Aorta (tissue), 5 donors: ENCODE measurements at places on chromosomes 6 and 20. TPM values are rescaled to one million over a fixed set of nuclear protein-coding genes. Genes with fewer than 3 reads are reported as not detected.

The ADIG gene
- polyA plus RNA-seq = not detected

The MMP24 gene
- polyA plus RNA-seq = 0.63 TPM

DNA sequence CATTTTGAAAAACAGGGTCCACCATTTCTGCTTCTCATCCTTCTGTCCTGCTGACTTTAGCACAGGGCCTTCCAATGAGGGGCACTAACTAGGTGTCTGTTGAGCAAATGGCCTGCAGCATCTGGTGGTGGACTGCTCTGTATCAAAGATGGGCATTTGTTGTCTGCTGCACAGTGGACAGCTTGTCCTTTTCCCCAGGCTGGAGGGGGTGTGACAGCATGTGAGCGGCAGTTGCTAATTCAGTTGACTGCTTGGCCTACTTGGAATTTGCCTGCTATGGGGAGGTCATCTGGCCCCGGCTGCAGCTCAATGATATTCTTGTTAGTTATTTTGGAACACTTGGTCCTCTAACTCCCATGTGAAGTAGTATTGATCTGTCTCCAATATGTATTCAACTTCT, 93.7 kb downstream of the SH3BGRL2 start:
- DNase-seq = no peak

The HCK gene
- 20.7 TPM for polyA plus RNA-seq

GRCh38 chr6:2989332-2990247, 10.1 kb upstream of the NQO2 start:
- DNase-seq = peak; percentile 87

The BMP7 gene
- not detected for polyA plus RNA-seq
